Urinary bladder (tissue), 4 donors: ENCODE measurements at places on chromosomes 6 and 20. TPM values are rescaled to one million over a fixed set of nuclear protein-coding genes. Genes with fewer than 3 reads are reported as not detected.

GRCh38 chr20:44075191-44075949, 111.6 kb downstream of the JPH2 start:
- DNase-seq = no peak

HIVEP2 gene
- 7.6 TPM for polyA plus RNA-seq

DNA sequence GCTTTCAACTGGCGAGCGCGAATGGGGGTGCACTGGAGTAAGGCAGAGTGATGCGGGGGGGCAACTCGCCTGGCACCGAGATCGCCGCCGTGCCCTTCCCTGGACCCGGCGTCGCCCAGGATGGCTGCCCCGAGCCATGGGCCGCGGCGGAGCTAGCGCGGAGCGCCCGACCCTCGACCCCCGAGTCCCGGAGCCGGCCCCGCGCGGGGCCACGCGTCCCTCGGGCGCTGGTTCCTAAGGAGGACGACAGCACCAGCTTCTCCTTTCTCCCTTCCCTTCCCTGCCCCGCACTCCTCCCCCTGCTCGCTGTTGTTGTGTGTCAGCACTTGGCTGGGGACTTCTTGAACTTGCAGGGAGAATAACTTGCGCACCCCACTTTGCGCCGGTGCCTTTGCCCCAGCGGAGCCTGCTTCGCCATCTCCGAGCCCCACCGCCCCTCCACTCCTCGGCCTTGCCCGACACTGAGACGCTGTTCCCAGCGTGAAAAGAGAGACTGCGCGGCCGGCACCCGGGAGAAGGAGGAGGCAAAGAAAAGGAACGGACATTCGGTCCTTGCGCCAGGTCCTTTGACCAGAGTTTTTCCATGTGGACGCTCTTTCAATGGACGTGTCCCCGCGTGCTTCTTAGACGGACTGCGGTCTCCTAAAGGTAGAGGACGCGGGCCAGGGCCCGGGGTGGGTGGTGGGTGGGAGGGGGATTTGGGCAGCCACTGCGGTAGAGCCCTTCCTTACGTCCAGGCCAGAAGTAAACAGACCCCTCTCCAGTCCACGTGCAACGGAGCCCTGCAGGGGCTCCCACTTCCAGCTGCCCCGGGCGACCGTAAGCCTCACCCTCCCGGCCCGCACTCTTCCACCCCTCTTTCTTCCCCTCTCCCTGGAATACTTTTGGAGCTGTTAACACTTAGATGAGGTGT, 998 bp downstream of the BMP2 start:
- DNase-seq = no peak

SPATS1 gene
- not detected for polyA plus RNA-seq
